ENCODE measurements at places on chromosomes 4 and X.
A peak's percentile ranks its signal among the peaks of the same experiment; 100 is the strongest.

DNA sequence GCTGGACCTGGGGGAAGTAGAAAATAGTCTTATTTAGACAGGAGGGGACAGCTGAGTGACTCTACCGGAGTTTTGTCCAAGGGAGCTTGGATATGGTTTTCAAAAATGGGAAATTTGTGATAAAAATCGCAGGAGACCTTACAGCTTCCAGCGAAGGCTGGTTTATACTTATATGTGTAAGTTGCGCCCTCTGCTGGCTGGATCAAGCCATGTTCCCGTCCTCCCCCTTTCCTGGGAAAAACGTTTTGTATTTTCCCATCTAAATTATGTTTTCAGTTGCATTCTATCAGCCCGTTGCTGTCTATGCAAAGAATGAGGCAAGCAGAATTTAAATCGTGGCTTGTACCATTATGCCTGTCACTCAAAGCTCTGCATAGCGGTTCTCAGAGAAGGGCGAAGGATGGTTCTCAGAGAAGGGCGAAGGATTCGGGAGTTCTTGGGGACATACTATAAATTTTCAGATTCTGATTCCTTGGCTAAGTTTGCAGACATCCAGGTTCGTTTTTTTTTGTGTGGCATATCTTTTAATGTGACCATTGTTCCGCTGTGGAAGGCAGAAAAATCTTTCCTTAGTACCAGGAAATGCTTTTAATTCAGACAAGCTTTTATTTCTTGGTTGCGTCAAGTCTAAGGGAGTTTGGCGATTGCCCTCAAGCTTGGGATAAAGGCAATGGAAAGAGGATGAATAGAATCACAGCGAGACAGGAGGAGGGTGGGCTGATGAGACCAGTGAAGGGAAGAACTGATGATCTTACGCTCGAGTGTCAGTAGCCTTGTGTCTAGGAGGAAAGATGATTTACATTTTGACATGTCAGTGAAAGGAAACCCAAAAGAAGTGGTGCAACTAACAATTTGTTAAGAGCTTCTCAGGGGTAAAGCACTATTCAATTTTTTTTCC lies 128.5 kb upstream of the ARX start:
- DNase-seq: no peak

- DNase-seq: no peak
Observed at GRCh38 chr4:11105715-11106114, 323.0 kb downstream of the HS3ST1 start.

- DNase-seq: no peak
Observed at GRCh38 chrX:153821066-153821465, 9.3 kb downstream of the PDZD4 start.

GRCh38 chr4:11566444-11567022 lies 137.8 kb upstream of the HS3ST1 start:
- DNase-seq: no peak

GRCh38 chr4:175657571-175657970 lies 154.5 kb downstream of the GPM6A start:
- DNase-seq: no peak

DNA sequence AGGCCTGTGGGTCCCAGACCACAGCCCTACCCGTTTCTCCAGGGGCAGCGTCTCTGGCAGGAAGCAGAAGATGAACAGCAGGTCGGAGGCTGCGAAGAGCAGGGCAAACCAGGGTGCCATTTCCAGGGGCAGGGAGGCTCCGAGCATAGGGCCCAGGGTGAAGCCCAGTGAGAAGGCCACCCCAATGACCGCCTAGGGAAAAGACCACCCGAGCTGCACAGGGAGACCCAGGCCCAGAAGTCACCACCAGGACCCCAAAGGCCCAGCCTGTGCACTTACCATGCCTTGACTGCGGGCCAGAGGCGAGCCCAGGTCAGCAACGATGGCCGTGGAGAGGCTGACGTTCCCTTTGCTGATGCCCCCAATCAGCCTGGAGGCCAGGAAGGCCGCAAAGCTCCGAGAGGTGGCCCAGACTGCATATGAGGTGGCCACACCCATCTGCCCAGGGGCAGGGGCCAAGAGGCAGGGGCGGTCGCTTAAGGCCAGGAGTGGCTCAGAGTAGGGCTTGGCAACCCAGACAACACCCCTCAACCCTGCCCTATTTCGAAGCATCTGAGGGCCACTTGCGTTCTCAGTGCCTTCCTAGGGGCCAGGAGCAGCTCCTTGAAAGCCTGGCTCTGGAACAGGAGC lies 30.8 kb downstream of the NOP14 start:
- peak; percentile 46 for DNase-seq

DNA sequence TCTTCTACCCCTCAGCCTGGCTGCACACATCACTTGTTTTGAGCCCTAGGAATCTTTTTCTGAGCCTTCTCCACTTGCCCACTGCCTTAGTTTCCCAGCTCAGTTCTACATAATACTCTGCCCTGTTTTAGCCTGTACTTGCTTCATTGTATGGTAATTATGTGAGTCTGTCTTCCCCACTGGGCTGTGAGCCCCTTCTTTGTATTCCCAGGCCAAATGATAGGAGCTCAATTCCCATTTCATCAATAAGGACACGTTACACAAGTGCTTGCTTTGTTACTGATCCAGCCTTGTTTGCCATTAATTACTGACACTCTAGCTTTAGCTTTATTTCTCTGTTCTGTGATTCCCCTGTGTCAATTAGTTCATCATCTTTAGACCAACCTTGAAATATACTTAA lies 28.1 kb downstream of the KIT start:
- DNase-seq: no peak

DNA sequence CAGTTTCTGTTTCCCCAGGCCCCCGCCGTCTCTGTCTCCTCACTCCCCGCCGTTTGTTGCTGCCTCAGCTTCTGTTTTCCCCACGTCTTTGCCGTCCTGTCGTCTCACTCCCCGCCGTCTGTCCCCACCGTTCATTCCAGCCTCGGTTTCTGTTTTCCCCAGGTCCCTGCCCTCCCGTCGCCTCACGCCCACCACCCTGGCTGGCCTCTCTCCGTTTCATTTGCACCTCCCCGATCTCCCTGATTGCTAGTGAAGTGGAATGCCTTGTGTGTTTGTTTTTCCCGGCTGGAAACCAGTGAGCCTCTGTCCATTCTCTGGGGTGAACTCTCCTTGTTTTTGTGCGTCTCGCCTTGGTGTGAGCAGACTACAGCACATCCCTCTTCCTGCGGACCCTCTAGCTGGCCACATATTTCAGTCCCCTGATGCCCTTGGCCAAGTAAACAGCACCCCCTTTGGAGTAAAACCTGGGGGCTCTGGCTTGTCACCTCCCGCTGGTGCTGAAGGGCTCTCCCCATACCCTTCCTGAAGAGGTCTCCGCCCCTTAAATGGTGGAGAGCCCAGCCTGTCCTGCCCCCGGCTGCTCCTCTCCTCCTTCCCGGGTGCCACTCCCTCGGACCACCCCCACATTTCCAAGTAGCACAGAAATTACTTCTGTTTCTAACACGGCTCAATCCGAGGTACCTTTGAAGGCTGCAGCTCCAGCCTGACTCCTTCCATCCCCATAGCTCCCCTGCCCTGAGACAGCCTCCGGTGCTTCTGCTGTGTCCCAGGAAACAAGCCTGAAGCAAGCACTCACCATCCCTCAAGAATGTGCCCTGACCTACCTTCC lies 13.2 kb downstream of the TMEM175 start:
- DNase-seq: no peak

DNA sequence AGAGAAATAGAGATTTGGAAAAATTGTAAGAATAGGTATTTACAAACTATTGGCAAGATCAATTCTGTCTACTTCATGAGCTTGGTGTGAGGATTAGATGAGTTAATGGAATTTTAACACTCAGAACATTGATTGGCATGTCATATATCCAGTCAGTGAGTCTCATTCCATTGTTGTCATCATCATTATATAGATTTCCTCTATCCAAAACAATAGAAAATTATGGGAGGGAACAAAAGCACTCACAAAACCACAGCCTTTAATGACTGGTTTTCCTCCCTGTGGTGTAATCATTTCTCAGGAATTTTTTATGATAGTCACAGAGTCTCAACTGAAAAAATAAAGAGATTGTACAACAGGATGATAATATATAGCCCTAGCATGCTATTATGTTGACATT lies 21.1 kb downstream of the KLHL5 start:
- DNase-seq: no peak

- DNase-seq: no peak
Observed at GRCh38 chrX:1578511-1579173, 12.8 kb upstream of the AKAP17A start.

DNA sequence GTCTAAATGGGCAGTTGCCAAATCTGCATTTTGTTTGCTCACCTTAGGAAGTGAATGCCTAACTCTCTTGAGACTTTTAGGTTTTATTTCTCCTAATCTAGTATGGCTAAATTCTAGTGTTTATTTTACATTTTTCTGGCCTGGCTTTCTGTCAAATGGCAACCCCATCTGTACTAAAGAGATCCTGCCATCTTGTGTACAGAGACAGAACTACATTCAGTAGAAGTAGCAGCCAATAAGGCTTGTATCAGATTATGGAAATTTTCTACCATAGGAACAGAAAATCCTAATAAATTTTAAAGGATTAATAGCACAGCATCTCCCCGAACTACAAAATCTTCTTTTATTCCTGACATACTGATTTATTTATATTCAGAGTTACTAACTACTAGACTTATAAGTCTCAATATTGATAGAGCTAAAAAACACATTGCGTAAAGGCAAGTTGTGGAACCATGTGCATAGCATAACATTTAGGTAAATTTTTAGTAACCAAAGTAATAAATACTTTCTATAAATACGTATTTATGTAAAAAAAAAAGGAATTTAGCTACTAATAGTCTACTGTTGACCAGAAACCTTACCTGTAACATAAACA lies 45.5 kb downstream of the TMEM144 start:
- DNase-seq: no peak

- DNase-seq: no peak
Observed at GRCh38 chr4:55801498-55801897, 18.1 kb upstream of the EXOC1L start.

DNA sequence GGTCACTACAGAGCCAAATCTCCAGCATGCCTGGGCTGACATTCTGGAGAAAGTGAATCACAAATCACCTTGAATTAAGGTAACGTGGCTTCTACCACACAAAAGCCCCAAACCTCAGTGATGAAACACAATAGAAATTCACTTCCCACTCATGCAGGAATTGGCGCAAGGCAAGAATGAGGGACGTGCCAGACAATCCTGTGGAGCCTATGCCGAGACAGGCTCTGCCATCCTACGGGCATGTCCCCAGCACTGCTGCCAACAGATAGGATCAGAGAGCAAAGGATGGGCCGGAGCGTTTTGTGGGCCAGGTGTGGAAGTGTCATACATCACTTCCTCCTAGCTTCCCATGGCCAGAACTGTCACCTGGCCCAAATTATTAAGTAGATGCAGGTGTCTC lies 118.0 kb downstream of the IRF2 start:
- no peak for DNase-seq

DNA sequence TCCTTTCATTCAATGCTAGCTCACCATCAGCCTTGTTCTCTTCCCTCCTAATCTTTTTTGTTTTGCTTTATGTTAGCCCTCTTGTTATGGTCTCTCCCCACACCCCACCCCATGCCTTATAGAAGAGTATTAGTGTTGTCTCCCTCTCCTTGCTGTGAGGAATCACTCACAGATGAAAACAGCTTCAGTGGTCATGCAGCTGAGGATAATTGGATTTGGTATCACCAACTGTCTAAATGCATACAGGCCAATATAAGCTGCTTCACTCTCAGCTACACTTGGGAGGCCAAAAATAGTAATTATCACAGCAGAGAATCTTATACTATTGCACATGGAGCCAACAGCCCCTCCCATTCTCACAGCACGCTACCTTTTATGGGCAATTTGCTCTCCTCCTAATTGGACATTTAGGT lies 494.6 kb upstream of the FAM241A start:
- DNase-seq: no peak

DNA sequence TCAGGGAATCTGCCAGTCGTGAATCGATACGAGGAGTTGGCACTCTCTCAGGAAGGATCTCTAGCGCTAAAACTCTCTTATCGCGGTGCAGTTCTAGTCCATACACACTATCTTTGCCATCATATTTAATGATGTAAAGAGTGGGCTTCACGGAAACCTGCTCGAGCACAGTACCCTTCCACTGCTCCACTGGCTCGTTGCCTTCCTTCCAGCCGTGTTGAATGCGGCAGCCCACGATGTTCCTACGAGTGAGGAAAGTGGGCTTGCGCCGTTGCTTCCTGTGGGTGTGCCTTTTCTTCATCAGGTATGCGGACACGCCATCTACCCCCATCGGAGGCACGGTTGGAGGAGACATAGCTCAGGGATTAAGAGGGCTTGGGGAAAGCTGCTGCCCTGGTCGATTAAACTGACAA lies 661 bp downstream of the SPIN4 start:
- DNase-seq: no peak

GRCh38 chr4:186029571-186030398 lies 39.2 kb upstream of the TLR3 start:
- no peak for DNase-seq

DNA sequence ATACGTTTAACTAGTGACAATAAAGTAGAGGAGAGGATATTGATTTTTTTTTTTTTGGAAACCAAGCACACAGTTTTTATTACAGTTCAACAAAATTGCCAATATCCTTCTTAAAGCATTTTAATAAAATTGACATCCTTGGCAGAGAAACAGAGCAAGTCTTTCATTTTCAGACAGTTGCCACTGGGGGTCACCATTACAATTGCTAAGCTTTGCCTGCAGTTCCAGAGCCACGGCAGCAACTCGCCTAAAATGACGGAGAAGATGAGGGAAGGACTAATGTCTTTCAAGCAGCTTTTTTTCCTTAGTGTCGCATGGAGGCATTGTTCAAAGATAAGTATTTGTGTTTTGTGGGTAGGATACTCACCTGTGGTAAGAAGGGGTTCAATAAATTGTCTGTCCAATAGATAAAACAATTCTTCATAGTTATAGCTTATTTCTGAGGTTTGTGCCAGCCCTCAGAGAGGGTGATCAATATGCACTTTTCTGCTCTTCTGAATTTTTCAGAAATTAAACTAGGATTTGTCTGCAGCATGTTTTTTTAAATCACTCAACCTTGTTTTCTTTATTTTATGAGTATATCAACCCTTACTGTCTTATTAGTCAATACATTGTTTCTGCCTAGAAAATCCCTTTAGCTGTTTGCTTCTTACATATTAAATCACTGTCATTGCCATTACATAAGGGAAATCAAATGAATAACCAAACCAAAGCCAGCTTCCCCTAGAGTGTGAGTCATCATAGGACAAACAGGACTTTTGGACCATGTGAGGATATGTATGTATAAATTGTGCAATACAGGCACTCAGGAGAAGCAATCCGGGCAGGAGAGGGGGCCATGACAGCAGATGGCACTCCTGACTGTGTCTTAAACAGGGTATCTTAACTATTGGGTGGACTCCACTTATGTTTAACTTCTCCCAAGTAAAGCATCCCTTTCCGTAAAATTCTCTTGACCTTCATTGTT lies 508.1 kb upstream of the ARX start:
- no peak for DNase-seq

GRCh38 chrX:129781134-129781672 lies 1.5 kb downstream of the SASH3 start:
- DNase-seq: no peak

DNA sequence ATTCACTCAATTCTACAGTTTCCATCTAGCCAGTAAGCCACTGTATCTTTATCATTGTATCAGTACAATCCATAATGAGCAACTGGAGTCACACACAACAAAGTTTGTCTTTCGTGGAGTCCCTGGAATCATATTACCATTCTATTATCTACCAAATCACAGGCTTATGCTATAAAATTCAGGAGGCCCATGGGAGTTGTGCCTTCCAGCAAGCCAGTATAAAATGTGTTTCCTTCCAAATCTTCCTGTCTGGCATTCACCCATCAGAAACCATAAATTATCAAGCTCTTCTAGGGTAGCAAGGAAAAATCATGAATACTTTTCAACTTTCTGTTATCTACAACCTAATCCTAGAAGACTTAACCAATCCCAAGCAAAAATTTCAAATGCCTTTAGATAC lies 1383.3 kb upstream of the PCDH7 start:
- no peak for DNase-seq
